LHCN-M2 (cell line): ENCODE measurements at places on chromosomes 12 and 14. TPM values are rescaled to one million over a fixed set of nuclear protein-coding genes. Genes with fewer than 3 reads are reported as not detected.

GRCh38 chr12:22856178-22856577, 231.2 kb downstream of the ETNK1 start:
- DNase-seq: peak; percentile 41

GRCh38 chr12:128969480-128970055, 116.3 kb downstream of the GLT1D1 start:
- no peak for DNase-seq

DNA sequence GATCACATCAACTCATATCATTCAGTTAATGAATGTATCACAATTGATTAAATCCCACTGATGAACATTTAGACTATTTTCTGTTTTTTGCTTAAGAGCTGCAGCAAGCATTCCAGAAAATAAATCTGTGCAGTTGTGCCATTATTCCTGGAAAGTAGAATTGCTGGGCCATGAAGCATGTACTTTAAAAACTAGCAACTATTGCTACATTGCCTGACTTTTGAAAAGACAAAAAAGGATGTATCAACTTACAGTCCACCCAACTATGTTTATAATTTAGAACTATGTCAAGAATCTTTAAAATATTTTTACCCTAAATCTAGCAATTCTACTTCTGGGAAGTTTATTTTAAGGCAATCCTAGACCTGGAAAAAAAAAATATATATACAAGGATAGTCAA, 33.4 kb upstream of the ERGIC2 start:
- DNase-seq: peak; percentile 7

GRCh38 chr12:131365821-131366260, 345.0 kb upstream of the SFSWAP start:
- DNase-seq: no peak

- peak; percentile 45 for DNase-seq
These were observed 127.7 kb upstream of the MAX start for GRCh38 chr14:65229748-65230728.

GRCh38 chr14:92756446-92756845, 8.0 kb upstream of the LGMN start:
- no peak for DNase-seq

- no peak for DNase-seq
These were observed 6.4 kb downstream of the NKX2-1 start for GRCh38 chr14:36513451-36514277.

DNA sequence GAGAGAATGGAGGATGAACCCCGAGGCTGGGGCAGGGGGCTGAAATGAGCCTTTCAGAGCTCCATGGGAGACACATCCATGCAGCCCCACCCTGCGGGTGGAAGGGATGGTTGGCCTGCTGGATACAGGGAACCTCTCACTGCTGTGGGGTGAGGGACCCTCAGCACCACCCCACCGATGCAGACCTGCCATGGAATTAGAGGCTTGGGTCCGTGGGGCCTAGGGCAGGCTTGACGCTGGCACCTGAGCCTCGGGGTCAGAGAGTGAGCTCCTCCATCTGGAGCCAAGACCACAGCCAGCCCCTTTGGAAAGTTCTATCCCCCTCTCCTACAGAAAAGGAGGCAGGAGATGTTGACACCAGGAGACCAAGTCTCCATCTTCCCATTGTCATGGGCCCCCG, 7.4 kb upstream of the KRT74 start:
- no peak for DNase-seq

- no peak for DNase-seq
These were observed 11.9 kb downstream of the PPP1R36 start for GRCh38 chr14:64561631-64562030.

DNA sequence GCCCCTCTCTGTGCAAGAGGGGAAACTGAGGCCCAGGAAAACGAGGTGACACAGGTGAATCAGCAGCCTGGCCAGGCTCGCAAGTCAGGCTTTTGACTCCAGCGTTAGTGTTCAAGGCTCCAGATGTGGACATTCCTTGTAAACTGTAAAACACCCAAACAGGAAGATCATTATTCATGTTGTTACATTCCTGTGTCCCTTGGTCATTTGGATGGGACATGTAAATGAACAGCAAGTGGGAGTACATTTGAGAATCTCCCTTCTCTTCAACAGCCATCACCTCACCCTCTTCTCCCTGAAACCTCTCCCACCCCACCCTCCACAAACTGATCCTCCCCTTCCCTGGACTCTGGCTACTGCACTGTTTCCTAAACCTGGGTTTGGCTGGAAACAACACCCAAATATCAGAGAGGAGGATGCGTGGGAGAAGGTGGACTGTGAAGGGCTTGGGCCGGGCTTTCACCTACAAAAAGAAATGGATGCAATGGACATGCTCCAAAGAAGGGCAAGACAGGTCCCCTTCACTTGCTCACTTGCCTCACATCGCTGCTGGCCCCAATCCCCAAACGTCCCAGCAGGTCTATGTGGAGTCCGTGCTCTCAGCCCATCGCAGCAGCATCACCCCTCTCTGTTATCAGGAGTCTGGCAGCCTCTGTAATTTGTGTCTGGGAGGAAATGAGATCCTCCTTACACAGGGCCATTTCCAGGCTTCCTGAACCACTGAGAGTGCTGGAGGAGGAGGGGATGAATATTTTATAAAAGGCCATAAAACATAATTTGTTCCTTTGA, 76.7 kb downstream of the GALNT8 start:
- DNase-seq: no peak

GRCh38 chr12:128449146-128449894, 182.3 kb downstream of the TMEM132C start:
- DNase-seq: peak; percentile 1

Gene RTL1
- total RNA-seq: not detected in 2 replicates

Gene CEP170B
- 30.3 and 32.7 TPM in 2 replicates for total RNA-seq
